ENCODE measurements at places on chromosomes 16 and 17. TPM values are rescaled to one million over a fixed set of nuclear protein-coding genes. Genes with fewer than 3 reads are reported as not detected.

DNA sequence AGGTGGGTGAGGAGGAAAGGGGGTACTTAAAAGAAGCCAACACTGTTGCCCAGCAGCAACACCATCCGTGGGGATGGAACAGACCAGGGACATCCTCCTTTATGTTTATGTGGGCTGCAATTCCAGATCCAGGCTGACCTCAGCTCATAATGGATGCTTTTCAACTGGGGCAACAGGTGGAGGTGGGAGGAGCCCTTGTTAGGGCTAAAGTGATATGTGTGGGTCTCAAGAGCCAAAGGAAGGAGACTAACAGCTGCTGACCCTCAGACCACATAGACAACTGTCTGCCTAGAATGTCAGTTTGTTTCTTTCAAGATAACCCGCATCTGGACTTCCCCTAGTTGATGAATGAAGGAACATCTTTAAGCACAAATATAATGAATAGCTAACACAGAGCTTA is 2.0 kb upstream of the INPP5K start:
- H3K27ac ChIP-seq, result no peak overlapping the region
- H3K4me1 ChIP-seq, result peaks cover 7% of the 10 kb centered on the region
- DNase-seq, result no peak
- H3K27me3 ChIP-seq, result no peaks in the 10 kb centered on the region
- no peaks in the 10 kb centered on the region for H3K36me3 ChIP-seq
- no peak overlapping the region for H3K4me3 ChIP-seq

DNA sequence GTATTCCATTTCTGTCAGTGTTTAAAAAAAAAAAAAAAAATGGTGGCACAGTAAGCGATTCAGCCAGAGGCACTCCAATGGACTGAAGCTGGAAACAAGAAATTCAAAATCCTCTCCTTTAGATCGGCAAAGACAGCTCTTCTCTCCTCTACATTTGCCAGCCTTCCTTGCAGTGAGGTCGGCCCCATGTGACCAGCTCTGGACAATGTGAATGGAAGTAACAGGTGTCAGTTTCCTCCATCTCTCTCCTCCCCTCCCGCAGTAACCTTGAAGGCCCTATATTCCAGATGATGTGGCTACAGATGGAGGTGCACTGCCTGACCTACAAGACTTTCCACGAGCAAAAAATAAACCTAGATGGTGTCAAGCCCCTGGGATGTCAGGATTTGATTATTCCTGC is 15.0 kb downstream of the CUEDC1 start:
- H3K4me1 ChIP-seq, result peaks cover 12% of the 10 kb centered on the region
- H3K4me3 ChIP-seq, result no peak overlapping the region
- no peaks in the 10 kb centered on the region for H3K27me3 ChIP-seq
- H3K27ac ChIP-seq, result no peak overlapping the region

DNA sequence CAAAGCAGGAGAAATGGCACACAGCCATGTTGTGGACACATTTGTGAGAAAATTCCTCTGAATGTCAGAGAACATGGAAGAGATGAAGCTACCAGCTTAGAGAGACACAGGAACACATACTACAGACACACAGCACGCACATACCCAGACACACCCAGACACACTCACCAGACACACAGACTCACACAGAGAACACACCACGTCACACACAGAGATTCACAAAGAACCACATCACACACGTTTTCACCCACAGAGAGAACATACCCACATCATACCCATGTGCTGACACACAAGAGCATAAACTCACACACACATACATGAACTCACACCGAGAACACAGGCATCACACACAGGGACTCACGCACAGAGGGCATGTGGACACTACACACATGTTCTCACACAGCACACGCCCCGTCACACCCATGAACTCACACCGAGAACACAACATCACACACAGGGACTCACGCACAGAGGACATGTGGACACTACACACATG is 124.9 kb downstream of the METRNL start:
- no peaks in the 10 kb centered on the region for H3K4me1 ChIP-seq
- H3K36me3 ChIP-seq, result no peaks in the 10 kb centered on the region
- no peak overlapping the region for H3K4me3 ChIP-seq
- H3K27me3 ChIP-seq, result no peaks in the 10 kb centered on the region
- no peak for DNase-seq

CD7 gene
- polyA plus RNA-seq, result 0.44 TPM

RNF112 gene
- polyA plus RNA-seq, result 0.38 TPM

DNA sequence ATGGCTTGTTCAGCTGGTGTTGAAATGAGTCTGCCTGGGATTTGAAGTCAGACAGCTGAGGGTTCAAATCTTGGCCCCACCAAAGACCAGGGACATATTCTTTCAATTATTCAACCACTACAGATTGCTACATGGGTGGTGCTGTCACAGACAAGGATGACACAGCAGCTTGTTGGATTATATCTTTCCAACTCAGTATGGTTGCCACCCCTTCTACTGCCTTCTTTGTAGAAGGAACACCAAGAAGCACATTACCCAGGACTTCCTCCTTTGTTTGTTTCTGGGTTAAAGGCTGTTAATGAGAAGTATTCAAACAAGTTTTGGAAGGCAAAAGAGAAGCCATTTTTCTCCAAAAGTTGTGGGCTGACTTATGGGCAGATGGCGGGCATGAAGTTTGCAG is 78.6 kb downstream of the COPRS start:
- DNase-seq, result no peak
- H3K27ac ChIP-seq, result no peak overlapping the region
- no peaks in the 10 kb centered on the region for H3K27me3 ChIP-seq
- no peaks in the 10 kb centered on the region for H3K36me3 ChIP-seq
- no peaks in the 10 kb centered on the region for H3K4me1 ChIP-seq
- no peak overlapping the region for H3K4me3 ChIP-seq

GRCh38 chr17:49224198-49224996 is 6.2 kb downstream of the PHOSPHO1 start:
- peak overlapping the region; percentile 70 for H3K4me3 ChIP-seq
- H3K4me1 ChIP-seq, result peaks cover 14% of the 10 kb centered on the region
- H3K27ac ChIP-seq, result no peak overlapping the region
- no peaks in the 10 kb centered on the region for H3K36me3 ChIP-seq
- peaks cover 71% of the 10 kb centered on the region for H3K27me3 ChIP-seq

Measured in GM23338 (cell line).